ENCODE measurements at places on chromosomes 1 and 21.

- no peak overlapping the region for H3K4me3 ChIP-seq
- H3K27me3 ChIP-seq, result peaks cover 18% of the 10 kb centered on the region
- no peaks in the 10 kb centered on the region for H3K36me3 ChIP-seq
Measured at GRCh38 chr1:84278905-84279304, 22.6 kb upstream of the SAMD13 start.

- H3K4me1 ChIP-seq, result no peaks in the 10 kb centered on the region
- no peak overlapping the region for H3K4me3 ChIP-seq
- no peak overlapping the region for H3K27ac ChIP-seq
- DNase-seq, result no peak
- H3K36me3 ChIP-seq, result no peaks in the 10 kb centered on the region
- no peaks in the 10 kb centered on the region for H3K27me3 ChIP-seq
Measured at GRCh38 chr1:187237542-187237941, 408.8 kb downstream of the PLA2G4A start.

DNA sequence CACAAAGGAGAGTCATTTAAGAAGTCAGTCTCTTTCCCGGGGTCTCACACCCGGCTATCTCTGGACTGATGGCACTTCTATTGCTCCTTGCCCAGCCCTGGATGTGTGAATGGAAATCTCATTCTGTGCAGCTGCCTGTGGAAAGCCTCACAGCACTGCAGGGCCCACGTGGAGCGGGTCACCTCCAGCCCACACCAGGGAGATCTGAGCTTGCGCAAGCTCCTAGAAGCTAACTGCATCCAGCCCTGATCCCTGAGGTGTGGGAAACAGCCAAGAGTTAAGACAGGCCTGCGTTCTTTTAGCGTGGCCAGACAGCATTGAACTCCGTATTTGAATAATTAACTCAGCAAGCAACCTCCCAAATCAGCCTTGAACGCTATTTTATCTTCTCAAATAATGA is 150.5 kb downstream of the LRIG2 start:
- H3K27ac ChIP-seq, result no peak overlapping the region
- H3K4me1 ChIP-seq, result no peaks in the 10 kb centered on the region
- H3K27me3 ChIP-seq, result peaks cover 34% of the 10 kb centered on the region
- no peak for DNase-seq
- no peak overlapping the region for H3K4me3 ChIP-seq

- no peak overlapping the region for H3K27ac ChIP-seq
- no peak for DNase-seq
- no peaks in the 10 kb centered on the region for H3K36me3 ChIP-seq
- H3K27me3 ChIP-seq, result no peaks in the 10 kb centered on the region
- no peak overlapping the region for H3K4me3 ChIP-seq
Measured at GRCh38 chr1:74334147-74334546, 99.0 kb downstream of the TNNI3K start.

GRCh38 chr1:59427155-59427554 is 130.3 kb downstream of the FGGY start:
- no peaks in the 10 kb centered on the region for H3K27me3 ChIP-seq
- no peak overlapping the region for H3K27ac ChIP-seq
- DNase-seq, result no peak
- no peak overlapping the region for H3K4me3 ChIP-seq

DNA sequence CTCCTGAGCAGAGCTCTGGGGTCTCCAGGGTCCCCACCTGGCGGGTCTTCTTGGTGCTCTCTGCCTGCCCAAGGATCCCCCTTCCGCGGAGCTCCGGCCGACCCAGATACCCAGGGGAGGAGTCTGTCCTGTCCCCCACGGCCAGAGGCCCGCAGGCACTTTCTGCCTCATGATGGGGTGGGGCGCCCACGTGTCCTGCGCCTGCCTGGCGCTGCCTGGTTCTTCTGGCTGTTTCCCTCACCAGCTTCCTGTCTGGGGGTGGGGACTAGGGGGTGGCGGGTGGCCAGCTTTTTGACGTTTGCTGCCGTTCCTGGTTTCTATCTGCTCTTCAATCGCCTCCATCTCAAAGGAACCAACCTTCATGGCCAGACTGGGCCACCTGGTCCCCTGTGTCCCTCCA is 313.3 kb upstream of the VAMP3 start:
- peaks cover 33% of the 10 kb centered on the region for H3K27me3 ChIP-seq
- DNase-seq, result no peak
- no peaks in the 10 kb centered on the region for H3K36me3 ChIP-seq
- no peak overlapping the region for H3K27ac ChIP-seq
